ENCODE measurements at places on chromosomes 4 and X. TPM values are rescaled to one million over a fixed set of nuclear protein-coding genes. Genes with fewer than 3 reads are reported as not detected.

The ARAP2 gene
- total RNA-seq = 70.3 TPM

The RASGEF1B gene
- total RNA-seq = 8.0 TPM

The SPIN3 gene
- 12.7 TPM for total RNA-seq

The METTL14 gene
- total RNA-seq = 53.1 TPM

The ARMCX2 gene
- 10.9 TPM for total RNA-seq

The TREX2 gene
- total RNA-seq = 3.1 TPM

The NAP1L3 gene
- total RNA-seq = 2.7 TPM

The GAGE12H gene
- not detected for total RNA-seq

The PNMA5 gene
- 0.17 TPM for total RNA-seq

The LPAR4 gene
- total RNA-seq = not detected

The COL4A5 gene
- total RNA-seq = not detected

The VCX3B gene
- not detected for total RNA-seq

The NKX3-2 gene
- not detected for total RNA-seq

The RHOXF2 gene
- not detected for total RNA-seq

The KCNIP4 gene
- total RNA-seq = not detected

The MAGEA2 gene
- total RNA-seq = not detected

The MAOB gene
- not detected for total RNA-seq

The ACSL1 gene
- 10.9 TPM for total RNA-seq

The ZDHHC15 gene
- 0.11 TPM for total RNA-seq

The AGTR2 gene
- not detected for total RNA-seq

The SLC25A5 gene
- total RNA-seq = 325 TPM

The REPS2 gene
- total RNA-seq = 0.31 TPM

All from activated naive CD8-positive, alpha-beta T cell treated with anti-CD3 and anti-CD28 coated beads, Interleukin-2, amount 10 ng/mL, durations not matched to agents 7 days and 5 days (primary cell).